ENCODE measurements at places on chromosomes 2 and 18.

DNA sequence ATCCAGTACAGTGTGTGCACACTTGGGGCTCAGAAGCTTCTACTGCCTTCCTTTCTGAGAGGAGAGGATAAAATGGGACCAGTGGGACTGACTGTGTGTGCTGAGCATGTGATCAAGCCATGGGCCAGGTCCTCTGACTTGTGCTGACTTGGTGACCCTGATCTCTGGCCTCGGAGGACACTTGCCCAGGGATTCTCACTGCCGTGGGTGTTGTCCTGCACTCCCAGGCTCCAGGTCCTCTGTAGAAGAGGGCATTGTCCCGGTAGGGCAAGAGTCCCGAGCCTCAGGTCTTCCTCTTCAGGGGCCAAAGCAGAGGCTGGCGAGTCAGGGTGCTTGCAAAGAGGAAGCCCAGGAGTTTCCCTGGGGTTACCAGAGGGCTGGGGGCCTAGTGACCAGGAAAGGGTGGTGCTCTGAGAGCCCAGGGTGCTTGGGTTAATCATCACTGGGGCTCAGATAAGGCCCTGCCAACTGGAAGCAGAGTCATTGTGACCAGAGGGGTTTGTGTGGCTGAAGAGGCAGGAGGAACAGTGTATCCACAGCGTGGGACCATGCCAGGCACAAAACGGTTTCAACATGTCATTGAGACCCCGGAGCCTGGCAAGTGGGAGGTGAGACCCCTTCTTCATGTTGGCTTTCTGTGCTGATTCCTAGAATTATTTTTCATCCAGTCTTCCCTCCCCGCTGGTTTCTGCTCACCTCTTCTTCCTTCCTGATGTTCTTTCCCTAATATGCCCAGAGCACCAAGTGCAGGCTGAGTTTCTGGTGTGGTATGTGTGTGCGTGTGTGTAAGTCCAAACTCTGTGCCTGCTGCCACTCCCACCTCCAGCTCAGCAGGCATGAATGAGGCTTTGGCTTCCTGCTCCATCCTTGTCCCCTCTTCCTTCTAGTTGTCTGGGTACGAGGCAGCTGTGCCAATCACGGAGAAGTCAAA is at the start of gene GCKR:
Gene GCKR, plus strand, starts transcription at position 483 of the 931 bp plus-strand sequence. Its CDS starts 66 bp downstream, at position 549.
- DNase-seq, result peak; percentile 84

DNA sequence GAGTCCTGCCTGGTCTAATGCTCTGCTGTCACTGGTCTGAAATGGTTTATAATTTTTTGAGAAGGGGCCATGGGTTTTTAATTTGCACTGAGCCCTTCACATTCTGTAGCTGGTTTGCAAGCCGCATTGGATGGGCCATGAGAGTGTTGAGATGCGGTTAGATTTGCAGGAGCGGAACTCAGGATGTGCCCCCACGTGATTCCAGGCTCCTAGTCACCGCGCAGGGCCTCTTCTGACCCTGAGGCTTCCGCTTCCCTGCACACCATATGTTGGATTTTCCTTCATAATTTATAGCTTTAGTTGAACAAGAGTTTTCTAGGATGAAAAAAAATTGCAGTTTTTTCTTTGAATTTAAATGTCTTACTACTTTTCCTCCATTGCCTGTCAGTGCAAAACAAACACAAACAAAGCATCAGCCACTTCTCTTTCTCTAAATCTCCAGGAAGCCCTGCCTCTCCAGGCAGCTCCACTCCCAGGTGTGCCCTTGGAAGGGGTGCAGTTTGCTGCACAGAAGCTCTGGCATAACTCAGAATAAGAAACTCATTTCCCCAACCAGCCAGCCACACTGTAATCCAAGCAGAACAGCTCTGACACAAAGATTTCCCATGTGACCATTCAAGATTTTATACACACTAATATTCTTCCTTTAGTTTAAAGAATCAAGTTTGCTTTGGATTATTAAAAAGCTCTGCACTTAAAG is 18.4 kb upstream of the TPO start:
- DNase-seq, result no peak

DNA sequence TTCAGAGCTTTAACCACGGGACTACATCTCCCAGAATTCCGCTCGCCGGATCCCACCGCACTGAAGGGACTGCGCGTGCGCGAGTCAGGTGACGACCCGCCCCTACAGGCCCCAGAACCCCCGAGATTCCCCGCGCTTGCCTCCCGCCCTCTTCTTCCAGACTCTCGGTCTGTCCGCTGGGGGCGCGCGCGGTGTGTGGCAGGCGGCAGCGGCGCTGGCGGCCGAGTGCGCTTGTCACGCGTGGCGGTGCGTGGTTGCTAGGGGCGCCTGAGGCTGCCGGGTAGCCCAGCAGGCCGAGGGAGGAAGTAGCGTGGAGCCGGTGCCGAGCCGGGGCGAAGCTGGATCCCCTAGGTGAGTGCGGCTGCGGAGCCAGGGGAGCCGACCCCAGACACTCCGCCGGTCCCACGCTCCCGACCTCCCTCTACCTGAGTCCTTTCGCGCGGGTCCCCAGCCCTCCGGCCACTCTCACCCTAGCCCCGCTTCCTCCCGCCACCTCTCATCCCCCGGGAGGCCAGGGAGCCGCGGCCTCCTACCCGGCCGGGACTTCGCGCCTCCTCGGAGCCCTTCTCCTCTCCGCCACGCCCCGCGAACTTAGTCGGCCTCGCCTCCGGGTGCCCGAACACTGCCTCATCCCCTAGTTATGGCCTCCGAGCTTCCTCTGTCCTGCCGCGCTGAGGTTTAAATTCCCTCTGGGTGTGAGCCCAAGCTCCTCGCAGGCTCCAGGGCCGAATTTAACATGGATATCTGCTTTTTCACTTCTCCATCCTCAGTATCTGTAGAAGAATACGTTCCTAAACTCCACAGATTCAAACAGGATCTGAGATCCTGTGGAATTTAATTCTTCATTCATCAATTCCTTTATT is at the start of gene TTLL4:
Gene TTLL4, plus strand, starts transcription at position 149 of the 863 bp plus-strand sequence. CDS start 26,842 bp downstream, outside the sequence.
- DNase-seq, result peak; percentile 99

- DNase-seq, result no peak
These were observed 18.4 kb downstream of the SLC4A3 start for GRCh38 chr2:219645631-219646527.

- DNase-seq, result no peak
These were observed 76.6 kb downstream of the LRRC30 start for GRCh38 chr18:7307526-7307925.

DNA sequence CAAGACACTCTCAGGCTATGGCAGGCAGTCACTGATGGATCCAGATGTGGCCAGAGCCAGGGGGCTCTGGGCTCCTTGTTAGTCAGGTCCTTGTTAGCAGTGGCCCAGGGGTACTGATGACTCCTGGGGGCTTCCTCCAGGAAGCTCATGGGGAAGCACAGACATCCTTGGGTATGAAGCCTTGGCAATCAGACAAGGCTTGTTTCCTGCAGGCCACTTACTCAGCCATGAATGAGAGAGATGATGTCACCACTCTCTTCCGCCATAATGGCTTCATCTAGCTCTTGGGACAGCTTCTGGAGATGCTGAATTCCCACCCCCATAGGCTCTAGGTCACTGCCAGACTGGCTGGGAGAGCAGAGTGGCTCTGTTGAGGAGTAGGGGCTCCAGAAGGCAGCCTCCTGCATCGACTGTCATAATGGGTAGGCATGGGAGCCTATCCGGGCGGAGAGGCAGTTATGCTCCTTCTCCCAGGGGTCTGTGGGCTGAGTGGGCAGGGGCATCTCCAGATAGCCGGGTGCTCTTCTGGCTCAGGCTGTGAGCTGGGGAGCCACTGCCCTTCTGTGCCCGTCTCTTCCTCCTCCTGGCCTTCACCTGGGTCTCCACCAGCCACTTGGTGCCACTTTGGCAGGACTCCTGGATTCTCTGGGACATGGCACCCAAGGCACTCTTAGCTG is 40.2 kb upstream of the BMPR2 start:
- no peak for DNase-seq

GRCh38 chr18:58196164-58196563 is 152.1 kb downstream of the NEDD4L start:
- DNase-seq, result no peak

DNA sequence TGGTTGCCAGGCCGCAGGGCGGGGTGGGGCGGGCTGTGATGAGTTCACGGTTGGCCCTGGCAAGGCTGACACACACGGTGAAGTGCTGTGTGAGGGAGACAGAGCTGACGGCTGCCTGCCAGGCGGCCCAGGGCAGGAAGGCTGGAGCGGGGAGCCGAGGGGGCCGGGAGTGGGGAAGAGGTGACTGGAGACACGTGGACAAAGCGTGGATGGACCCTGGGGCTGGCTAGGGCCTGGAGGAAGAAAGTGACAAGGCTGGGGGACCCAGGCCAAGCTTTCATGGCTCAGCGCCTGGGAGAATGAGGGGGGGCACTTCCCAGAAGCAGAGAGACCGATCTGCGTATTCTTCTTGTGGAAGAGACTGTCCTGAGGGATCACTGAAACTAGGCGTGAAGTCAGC is 123.2 kb downstream of the DYSF start:
- DNase-seq, result no peak

- no peak for DNase-seq
These were observed 37.1 kb downstream of the EVA1A start for GRCh38 chr2:75523313-75524275.

DNA sequence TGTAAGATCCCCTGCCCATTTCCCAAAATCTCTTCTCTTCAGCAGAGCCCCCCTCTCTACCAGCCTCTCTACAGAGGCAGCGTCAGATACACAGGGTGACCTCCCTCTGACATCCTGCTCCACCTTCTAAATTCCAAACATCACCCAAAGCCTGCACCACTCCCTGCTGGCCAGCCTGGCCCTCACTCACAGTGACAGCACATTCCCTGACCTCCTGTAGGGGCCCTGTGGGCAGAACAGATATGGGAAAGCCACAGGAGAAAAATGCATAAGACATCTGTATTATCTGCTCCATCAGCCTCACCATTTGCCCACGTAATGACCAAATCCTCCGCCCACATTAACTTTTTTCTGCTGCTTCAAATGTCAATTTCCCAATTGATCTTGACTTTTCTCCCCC is 40.6 kb downstream of the TRABD2A start:
- no peak for DNase-seq

GRCh38 chr18:13241083-13241892 is 22.7 kb downstream of the LDLRAD4 start:
- DNase-seq, result no peak

DNA sequence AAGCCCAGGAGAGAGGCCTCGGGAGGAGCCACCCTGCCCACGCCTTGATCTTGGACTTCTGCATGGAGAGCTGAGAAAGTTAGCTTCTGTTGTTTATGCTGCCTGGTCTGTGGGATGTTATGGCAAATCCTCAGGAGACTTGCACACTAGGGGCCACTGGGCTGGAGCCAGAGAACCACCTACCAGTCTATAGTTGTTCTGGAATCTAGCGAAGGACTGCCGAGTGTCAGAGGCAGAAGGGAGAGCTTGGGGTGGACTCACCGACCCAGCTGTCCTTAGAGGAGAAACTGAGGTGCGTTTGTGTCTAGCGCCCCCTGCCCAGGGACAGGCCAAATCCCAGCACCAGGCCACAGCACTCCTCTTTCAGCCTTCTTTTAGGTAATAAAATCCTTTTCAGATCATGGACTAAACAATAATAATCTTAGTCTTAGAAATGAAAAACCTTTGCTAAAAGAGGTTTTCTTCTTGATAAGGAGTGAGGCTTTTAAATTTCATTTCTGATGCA is 398.7 kb upstream of the SALL3 start:
- no peak for DNase-seq

DNA sequence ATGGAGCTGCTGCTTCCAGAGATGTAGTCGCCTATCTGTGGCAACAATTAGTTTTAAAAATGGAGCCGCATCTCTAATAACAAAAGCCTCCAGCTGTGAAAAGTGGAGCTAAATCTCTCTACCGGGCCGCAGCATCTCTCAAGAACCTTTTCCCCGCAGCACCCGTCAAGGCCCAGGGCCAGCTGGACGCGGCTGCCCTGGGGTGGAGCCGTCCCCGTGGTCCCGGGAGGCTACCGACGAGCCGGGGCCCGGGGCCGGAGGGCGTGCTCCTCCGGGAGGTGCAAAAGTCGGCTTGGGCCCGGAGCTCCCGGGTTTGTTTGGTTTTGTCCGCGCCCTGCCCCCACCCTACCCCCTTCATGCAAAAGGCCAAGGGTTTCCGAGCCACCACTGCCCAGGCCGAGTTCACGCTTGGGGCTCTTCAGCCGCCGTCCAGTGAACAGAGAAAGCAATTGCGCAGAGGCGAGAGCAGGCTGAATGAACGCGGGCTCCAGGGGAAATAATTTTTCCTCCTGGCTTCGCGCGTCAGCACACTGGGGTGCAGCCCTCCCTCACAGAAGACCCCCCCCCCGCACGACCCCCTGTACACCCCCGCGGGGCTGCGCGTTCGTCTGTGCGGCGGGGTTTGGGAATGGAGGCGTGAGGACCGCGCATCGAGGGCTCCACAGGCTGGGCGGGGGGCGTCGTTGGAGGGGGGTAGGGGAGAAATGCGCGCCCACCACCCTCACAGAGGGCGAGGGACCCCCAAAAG is 557 bp upstream of the GREB1L start:
- no peak for DNase-seq

DNA sequence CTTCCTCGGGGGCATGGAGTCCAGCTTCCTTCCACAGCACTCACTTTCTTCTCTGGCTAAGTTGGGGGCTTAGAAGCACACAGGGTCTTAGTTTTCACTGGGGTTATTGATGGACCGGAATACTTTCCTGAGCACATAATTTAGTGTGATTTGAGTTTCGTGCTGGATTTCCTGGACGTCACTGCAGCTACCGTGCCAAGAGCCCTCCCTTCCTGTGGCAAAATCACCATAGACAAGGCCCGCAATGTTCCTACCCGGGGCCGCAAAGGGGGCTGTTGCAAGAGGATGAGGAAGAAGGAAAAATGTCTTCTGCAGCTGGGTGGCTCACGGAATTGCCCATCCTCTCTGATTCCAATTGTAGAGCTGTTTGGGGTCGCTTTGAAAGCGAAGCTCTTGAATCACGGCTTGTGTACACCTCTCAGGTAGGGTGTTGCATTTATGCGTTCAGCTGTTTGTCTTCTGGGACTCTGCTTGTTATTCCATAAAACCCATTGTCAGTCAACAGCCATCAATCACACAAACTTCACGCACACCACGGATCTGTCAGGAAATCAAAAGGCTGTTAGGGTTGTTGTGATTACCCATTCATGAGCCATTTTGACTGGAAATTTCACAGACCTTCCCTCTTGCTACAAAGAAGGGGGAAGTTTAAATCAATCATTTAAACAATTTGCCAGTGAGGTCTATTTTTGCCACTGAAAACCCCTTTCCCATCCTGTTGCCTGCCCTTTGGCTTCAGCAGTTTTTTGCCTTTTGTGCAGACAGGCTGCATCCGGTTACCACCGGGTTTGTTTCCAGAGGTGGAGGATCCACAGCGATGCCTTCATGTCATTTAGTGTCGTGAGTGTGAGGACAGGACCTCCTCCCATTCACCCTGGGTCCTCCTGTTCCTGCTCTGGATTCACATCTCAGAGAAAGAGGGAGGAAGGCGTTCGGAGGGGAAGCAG is 36.0 kb downstream of the SMIM21 start:
- DNase-seq, result no peak

GRCh38 chr2:219027511-219028055 is 13.7 kb downstream of the CFAP65 start:
- no peak for DNase-seq

GRCh38 chr2:171522052-171522787 is at the start of gene CYBRD1:
Gene CYBRD1 (plus strand): TSS chr2:171522474. CDS start chr2:171522546, 72 bp downstream.
- DNase-seq, result peak; percentile 95

DNA sequence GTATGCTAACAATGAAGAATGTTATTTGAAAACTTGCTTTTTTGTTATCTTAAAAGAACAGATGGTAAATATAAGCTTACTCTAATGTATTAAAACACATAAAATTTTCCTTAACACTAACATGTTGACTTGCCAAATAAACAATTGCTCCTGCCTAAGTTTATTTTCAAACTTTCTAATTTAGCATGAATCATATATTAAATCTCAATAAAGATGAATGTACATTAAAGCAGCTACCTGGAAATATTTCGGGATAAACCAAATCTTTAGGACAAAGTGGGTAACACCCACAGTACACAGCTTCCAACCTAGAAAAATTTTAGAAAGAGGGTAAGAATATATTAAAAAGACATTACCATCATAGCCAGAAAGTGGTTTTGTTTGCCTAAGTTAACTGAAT is 567.4 kb downstream of the ZEB2 start:
- no peak for DNase-seq
